Activated naive CD8-positive, alpha-beta T cell treated with anti-CD3 and anti-CD28 coated beads, Interleukin-2, amount 50 U/mL, for 24 hours (primary cell): ENCODE measurements at places on chromosomes 2 and 18.

- no peaks in the 10 kb centered on the region for H3K36me3 ChIP-seq
- peaks cover 23% of the 10 kb centered on the region for H3K4me1 ChIP-seq
- DNase-seq: no peak
- H3K4me3 ChIP-seq: no peak overlapping the region
- H3K27ac ChIP-seq: no peak overlapping the region
- peaks cover 80% of the 10 kb centered on the region for H3K27me3 ChIP-seq
Observed at GRCh38 chr2:72913486-72914205, 3.7 kb upstream of the EMX1 start.

DNA sequence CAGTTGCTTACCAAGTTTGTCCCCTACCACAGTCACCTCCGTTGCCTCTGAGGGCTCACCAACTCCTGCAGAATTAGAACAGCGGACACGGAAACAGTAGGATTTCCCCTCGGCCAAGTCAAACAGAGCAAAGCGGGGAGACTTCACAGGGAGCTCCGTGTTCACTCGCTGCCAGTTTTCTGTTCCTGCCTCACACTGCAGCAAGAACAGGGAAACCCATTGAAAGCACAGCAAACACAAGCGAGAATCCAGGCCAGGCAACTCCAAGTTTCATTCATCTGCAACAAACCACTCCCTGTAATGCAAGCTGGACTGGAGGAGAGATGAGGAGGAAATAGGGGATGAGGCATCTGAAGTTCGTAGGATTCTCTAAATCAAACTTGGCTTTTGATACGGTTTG, 84.2 kb downstream of the MYOM1 start:
- no peak for DNase-seq
- H3K4me1 ChIP-seq: no peaks in the 10 kb centered on the region
- no peaks in the 10 kb centered on the region for H3K27me3 ChIP-seq
- no peak overlapping the region for H3K27ac ChIP-seq
- H3K4me3 ChIP-seq: no peak overlapping the region
- H3K36me3 ChIP-seq: no peaks in the 10 kb centered on the region

DNA sequence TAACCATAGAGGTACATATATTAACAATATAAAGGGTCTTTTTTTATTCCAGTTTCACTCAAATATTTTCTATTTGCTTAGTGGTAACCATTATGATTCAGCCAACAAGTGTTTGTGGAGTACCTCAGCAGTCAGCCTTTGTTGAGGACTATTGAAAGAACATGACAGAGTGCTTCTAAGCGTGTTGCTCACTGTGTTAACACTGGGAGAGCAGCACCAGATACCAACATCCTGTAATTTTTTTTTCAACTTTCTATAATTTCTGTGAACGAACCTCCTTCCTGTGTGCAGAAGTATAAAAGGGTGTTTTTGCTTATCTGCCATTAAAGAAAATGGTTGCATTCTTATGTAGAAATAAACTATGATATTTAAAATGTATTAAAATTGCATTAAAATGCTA, 239.0 kb downstream of the PHLPP1 start:
- DNase-seq: no peak
- no peaks in the 10 kb centered on the region for H3K27me3 ChIP-seq
- H3K4me3 ChIP-seq: no peak overlapping the region

DNA sequence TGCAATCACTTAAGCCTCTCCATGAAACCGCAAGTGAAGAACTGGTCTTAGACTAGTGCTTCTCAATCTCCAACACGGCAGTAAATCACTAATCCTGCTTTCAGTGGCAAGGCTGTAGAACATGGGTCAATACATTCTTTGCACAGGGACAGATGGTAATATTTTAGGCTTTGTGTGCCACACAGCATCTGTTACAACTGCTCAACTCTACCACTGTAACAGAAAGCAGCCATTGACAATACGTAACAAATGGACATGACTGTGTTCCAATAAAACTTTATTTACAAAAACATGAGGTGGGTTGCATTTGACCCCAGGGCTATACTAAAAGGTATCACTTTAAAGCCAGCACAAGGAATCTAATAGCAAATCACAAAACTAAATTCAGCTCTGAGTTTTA, 51.1 kb downstream of the RNF152 start:
- no peak for DNase-seq
- no peaks in the 10 kb centered on the region for H3K36me3 ChIP-seq
- no peak overlapping the region for H3K4me3 ChIP-seq
- no peaks in the 10 kb centered on the region for H3K27me3 ChIP-seq
- H3K27ac ChIP-seq: no peak overlapping the region
- H3K4me1 ChIP-seq: no peaks in the 10 kb centered on the region

DNA sequence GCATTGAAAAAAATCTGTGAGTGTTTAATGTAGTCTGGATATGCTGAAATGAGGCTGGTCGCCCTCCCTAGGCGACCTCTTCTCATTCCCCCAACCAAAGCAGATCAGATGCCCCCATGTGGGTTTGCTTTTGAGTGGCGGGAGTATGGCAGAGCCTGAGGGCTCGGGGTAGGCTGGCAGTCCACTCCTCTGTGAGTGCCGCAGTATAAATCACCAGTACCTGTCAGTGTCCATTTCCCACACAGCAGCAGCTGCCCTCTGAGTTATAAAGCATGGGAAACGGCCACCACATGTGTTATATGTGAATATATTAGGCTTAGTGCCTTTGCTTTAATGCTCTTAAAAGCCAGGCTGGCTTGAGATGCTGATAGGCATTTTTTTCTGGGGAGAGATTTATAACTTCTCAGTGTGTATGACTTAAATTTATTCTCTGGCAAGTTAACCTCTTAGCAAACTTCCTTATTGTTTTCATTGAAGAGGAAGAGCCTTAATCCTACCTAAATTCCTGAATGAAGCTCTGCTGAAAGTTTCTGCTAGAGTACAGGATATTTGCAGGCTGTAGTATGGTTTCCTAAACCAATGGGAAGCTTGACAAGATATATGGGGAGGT, 3.8 kb downstream of the DCC start:
- no peak overlapping the region for H3K27ac ChIP-seq
- H3K36me3 ChIP-seq: no peaks in the 10 kb centered on the region
- no peak for DNase-seq

DNA sequence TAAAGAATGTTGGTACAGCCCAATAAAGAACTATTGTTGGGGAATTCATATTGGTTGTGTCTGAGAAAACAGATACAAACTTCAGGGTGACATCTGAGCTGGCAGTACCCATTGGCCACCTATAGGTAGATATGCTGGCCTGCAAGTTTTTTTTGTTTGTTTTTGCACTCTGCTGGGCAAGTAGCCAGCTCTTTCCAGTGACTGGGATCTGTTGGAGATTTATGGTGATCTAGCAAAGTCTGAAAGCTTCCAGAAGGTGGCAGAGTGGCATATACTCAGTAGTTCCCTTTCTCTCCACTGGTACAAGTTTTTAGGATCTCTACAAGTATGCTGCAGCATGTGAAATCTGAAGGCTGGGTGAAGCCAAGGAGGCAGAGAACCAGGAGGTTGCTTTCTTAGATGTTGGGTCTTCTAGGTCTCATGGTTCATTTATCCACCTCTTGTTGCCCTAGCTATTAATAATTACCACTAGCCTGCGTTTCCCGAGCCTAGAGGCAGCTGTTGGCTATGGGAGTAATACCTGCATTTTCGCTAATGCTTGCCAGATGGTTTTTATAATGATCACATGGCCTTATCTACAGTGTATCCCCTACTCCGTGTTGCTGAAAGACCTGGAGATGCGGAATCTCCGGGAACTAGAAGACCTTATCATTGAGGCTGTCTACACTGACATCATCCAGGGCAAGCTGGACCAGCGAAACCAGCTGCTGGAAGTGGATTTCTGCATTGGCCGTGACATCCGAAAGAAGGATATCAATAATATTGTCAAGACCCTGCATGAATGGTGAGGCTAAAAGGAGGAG, 9.5 kb downstream of the COPS7B start:
- peaks cover 48% of the 10 kb centered on the region for H3K36me3 ChIP-seq
- H3K27ac ChIP-seq: no peak overlapping the region
- H3K27me3 ChIP-seq: no peaks in the 10 kb centered on the region
- no peak overlapping the region for H3K4me3 ChIP-seq

DNA sequence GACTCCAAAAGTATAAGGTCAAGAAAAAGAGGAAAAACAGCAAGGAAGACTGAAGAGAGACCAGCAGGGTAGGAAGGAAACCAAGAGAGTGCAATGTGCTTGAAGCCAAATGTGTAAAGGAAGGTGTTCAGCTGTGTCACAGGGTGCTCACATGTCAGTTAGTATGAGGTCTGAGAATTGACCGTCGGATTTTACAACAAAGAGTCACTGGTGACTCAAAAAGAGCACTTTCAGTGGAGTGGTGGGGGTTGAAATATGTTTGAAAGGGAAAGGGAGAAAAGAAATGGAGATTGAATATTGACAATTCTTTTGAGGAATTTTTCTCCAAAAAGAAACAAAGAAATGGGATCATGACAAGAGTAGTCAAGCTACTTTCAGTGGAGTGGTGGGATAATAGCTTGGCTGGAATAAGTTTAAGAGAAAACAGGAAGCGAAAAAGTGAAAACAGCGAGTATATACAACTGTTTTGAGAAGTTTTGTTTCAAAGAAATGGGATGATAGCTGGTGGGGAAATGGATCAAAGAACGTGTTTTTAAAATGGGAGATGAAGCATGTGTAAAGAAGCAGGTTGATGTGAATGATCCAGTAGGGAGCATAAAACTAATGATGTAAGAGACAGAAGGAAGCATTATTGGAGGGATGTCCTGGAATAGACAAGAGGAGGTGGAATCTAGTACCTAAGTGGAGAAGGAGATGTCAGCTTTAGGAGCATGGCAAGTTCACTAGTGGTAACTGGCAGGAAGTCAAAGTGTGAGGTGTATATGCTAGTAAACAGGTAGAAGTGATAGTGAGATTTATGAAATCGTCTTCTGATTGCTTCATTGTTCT, 3.6 kb upstream of the TSPYL6 start:
- H3K4me1 ChIP-seq: no peaks in the 10 kb centered on the region
- DNase-seq: no peak
- H3K27ac ChIP-seq: no peak overlapping the region

DNA sequence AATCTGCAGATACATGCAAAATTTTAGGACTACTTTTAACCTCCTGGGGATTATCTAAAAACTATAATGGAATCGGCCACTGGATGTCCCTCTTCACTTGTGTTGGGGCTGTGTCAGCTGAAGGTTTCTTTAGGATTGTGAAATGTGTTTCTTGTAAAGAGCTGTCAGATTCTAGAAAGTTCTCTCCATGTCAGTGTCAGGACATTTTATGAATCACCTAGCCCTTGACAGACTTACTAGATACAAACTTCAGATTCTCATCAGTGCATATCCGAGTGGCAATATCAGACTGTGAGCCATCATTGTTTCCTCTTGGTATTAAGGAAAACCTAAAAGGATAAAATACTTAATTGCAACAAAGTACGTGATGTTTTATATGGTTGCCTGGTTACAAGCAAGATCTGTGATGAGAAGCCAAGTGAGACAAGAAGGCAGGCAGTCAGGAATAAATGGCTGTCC, 107.3 kb downstream of the CPS1 start:
- peaks cover 3% of the 10 kb centered on the region for H3K27me3 ChIP-seq
- H3K27ac ChIP-seq: no peak overlapping the region
- DNase-seq: no peak

DNA sequence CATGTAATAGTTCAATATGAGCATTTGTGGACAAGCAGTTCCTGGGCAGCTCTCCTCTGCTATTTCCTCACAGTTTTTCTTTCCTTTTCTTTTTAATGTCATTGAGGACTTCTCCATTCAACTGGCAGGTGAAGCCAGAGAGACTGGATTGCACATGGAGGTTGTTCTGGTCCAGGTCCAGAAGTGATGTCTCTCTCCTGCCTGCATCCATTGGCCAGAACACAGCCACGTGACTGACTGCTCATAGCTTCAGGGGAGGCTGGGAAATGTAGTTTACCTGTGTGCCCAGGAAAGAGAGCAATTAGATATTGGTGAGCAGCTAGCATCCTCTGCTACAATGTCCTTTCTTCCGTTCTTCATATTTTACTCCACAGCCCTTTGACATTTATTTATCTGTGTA, 20.2 kb upstream of the ADAM23 start:
- H3K27ac ChIP-seq: no peak overlapping the region
- peaks cover 9% of the 10 kb centered on the region for H3K27me3 ChIP-seq

GRCh38 chr2:31196622-31197021, 20.7 kb downstream of the CAPN14 start:
- no peak overlapping the region for H3K27ac ChIP-seq
- H3K4me1 ChIP-seq: no peaks in the 10 kb centered on the region
- no peaks in the 10 kb centered on the region for H3K36me3 ChIP-seq
- DNase-seq: no peak
- H3K27me3 ChIP-seq: no peaks in the 10 kb centered on the region

DNA sequence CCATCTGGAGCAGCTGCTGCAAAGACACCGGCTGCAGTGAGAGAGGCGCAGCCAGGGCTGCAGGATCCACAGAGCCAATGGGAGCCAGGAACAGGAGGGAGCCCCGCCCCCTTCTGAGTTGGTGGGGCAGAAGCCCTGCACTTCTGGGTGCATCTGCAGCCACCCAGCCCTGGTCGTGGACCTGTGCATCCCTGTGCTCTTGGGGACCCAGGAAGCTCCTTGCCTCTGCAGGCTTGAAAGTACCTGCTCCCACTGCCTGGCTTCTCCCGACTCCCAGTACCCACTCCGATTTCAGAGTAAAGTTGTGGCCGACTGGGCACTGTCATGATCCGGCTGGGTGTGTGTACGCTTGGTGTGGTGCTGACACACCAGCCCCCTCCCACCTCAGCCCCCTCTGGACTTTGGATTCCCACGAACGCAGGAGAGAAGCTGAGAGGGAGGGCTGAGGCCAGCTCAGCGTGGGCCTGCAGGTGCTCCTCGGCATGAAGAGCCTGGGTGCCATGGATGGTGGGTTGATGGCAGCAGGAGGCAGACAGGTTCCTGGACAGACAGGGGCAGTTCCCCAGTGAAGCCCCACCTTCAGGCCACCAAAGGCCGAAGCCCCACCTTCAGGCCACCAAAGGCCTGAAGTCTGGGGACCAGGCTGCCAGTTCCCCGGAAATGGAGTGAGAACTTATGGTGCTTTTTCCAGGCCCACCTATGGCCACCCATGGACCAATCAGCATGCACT, 34.9 kb downstream of the LRRTM4 start:
- no peak for DNase-seq
- no peaks in the 10 kb centered on the region for H3K27me3 ChIP-seq
- H3K4me1 ChIP-seq: no peaks in the 10 kb centered on the region
- no peak overlapping the region for H3K4me3 ChIP-seq
- H3K36me3 ChIP-seq: no peaks in the 10 kb centered on the region
- H3K27ac ChIP-seq: no peak overlapping the region

DNA sequence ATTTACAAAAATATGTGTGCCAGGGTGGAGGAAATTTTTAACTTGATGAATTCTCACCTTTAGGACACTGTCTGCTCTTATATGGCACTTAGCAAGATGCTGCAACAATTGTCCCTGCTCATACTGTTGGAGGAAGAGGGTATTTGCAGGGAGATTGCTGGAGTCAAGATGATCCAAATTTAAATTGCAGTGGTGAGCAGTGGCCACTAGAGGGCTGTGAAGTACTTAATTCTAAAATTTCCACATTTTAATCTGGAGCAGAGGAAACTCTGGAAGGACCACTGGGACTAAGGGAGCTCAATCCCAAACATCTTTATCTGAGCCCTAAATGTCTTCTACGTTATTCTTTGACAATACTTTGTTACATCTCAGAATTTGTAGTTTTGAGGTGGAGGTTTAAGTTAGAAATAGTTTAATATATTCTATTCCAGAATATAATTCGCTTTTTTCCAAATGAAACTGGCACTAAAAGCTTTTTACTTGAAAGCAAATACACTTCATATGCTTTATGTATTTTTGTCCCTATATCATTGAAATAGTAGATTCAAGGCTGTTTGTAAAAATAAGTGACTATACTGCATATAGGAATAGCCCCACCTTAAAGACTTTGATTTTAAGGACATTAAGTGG, 33.0 kb upstream of the PTH2R start:
- H3K36me3 ChIP-seq: no peaks in the 10 kb centered on the region
- DNase-seq: peak; percentile 11
- no peaks in the 10 kb centered on the region for H3K4me1 ChIP-seq
- no peak overlapping the region for H3K4me3 ChIP-seq
- no peaks in the 10 kb centered on the region for H3K27me3 ChIP-seq
- H3K27ac ChIP-seq: no peak overlapping the region
